ENCODE measurements at places on chromosomes 4 and X. TPM values are rescaled to one million over a fixed set of nuclear protein-coding genes. Genes with fewer than 3 reads are reported as not detected.

The MTTP gene
- 0.28 TPM for total RNA-seq

The F8 gene
- total RNA-seq, result 0.33 TPM

The DRP2 gene
- 0.09 TPM for total RNA-seq

The TCEAL9 gene
- 99.5 TPM for total RNA-seq

The PARM1 gene
- total RNA-seq, result not detected

The MAGED4B gene
- total RNA-seq, result 0.63 TPM

The ETFDH gene
- 14.2 TPM for total RNA-seq

The SPANXA1 gene
- not detected for total RNA-seq
